Subcutaneous adipose tissue (tissue), 4 donors: ENCODE measurements at places on chromosomes 5 and 9. TPM values are rescaled to one million over a fixed set of nuclear protein-coding genes. Genes with fewer than 3 reads are reported as not detected.

The SLC27A6 gene
- total RNA-seq = not detected

The SAP30L gene
- 29.1 TPM for total RNA-seq

The GNAQ gene
- 41.8 TPM for total RNA-seq

The TAF11L5 gene
- total RNA-seq = not detected

The TXNDC8 gene
- total RNA-seq = not detected

The NPM1 gene
- 421 TPM for total RNA-seq

The FAM200C gene
- total RNA-seq = 3.6 TPM

The CER1 gene
- total RNA-seq = not detected

The CDKN2B gene
- total RNA-seq = 85.7 TPM

The PCDHB5 gene
- total RNA-seq = 0.68 TPM

The BNIP1 gene
- 8.2 TPM for total RNA-seq

The STC2 gene
- 2.4 TPM for total RNA-seq

The SNCAIP gene
- total RNA-seq = 7.0 TPM

The EIF4E1B gene
- total RNA-seq = not detected

The MYOT gene
- 2.4 TPM for total RNA-seq

The MYO10 gene
- 9.9 TPM for total RNA-seq
